ENCODE measurements at places on chromosomes 4 and X.
A peak's percentile ranks its signal among the peaks of the same experiment; 100 is the strongest.

DNA sequence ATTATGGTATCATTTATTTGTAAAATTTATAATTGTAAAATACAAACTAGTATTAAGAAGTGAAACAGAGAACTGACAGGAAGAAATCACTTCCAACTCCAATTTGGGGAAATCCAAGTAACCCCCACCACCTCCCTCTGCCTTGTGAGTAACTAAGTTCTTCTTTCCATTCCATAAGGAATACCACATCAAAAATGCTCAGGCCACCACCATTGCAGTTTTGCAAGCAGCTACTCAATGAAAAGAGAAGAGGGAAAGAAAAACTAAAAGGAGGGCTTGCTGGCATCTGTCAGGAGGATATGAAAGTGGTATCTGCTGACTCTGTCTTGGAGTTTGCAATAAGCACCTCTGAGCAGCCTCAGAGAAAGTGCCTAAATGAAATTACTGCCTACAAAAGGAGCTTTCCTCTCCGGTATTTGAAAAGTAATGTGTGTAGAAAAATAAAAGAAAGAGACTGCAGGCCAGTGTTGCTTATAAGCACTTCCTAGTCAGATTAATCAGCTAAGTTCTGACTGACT, 228.7 kb downstream of the OPHN1 start:
- DNase-seq, result no peak

- DNase-seq, result no peak
These were observed 36.6 kb downstream of the SYTL4 start for GRCh38 chrX:100695302-100695701.

- DNase-seq, result no peak
These were observed 65.3 kb downstream of the CASP3 start for GRCh38 chr4:184583738-184584502.

DNA sequence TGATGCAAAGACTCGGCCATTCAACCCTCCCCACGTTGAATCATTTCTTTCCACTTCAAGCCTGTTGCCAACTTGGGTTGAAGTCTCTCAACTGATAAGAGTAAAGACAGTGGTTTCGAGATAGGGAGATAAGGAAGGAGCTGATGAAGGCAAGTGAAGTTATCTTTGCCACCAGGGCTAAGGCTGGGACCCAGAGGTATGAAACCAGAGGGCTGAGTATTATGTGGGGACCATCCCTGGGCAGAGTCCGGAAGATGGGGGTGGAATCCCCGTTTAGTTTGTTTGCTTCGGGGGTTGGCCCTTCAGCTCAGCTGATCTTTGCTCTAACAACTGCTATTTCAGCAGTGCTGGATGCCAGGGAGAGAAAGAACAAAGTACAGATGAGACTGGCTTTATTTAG, 2.3 kb upstream of the XPNPEP2 start:
- DNase-seq, result no peak

- no peak for DNase-seq
These were observed 91.4 kb upstream of the MAD2L1 start for GRCh38 chr4:120158046-120158445.

- no peak for DNase-seq
These were observed 57.1 kb upstream of the ADGRG2 start for GRCh38 chrX:19179389-19179788.

DNA sequence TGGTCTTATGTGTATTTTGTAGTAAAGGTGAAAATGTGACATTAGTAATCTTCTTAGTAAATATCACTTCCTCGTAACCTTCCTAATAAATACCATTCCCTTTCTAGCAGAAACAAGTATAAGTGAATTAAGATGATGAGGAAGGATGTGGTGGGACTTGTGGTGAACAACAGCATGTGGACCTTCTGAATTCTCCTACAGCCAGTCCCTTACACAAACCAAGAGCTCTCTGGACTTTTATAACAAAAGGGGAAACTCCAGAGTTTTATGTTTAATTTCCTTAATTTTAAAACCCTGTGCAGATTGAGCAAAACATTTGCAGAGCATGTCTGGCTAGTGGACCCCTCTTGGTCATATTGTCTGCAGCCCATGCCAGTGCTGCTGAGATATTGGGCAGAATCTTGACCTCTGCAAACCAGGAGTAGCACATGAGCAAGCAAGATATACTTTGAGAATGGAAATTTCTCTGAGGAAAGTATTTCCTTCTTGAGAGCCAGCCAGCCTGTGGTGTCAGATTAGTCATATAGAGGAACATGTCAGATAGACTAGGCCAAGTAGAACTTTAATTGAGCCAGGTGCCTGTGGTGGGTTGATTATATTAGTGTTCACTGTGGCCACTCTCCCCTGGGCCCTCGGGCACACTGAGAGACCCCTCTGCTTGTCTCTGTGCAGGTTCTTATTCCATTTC, 328.2 kb downstream of the DKK2 start:
- DNase-seq, result no peak

GRCh38 chr4:144647095-144647561, 1.2 kb downstream of the HHIP start:
- DNase-seq, result no peak

DNA sequence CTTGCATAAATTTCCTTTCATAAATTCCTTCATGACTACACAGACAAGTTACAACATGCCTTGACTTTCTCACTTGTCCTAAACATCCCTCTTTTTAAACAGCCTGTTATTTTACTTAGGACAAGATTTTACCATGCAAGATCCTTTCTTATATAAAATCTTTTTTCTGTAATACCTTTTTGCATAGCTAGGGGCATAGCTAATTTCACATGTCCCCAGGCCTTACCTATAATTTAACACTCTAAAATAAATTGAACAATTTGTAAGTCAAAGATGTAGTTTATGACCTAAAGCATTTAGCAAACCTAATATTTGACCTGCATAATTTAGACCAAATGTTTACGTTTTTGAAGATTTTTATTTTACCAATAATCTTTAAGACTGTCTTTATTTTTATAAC, 396.3 kb upstream of the FSTL5 start:
- DNase-seq, result no peak

DNA sequence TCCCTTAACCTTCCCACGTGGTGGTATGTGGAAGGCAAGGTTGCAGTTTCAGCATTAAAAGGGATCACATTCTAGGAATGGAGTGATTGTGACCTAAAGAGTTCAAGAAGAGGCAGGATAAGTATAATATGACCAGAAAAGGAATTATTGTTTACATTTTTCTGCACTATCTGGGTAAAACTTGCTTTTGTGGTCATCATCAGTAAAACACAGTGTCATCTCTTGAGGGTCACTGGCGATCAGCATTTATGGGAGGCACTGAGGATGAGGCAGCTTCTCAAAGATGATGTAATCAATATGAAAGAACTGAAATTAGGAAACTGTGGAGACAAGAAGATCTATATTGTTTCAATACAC, 88.7 kb downstream of the CFAP299 start:
- DNase-seq, result no peak

GRCh38 chr4:25162566-25162965, 2.3 kb upstream of the SEPSECS start:
- DNase-seq, result peak; percentile 62

DNA sequence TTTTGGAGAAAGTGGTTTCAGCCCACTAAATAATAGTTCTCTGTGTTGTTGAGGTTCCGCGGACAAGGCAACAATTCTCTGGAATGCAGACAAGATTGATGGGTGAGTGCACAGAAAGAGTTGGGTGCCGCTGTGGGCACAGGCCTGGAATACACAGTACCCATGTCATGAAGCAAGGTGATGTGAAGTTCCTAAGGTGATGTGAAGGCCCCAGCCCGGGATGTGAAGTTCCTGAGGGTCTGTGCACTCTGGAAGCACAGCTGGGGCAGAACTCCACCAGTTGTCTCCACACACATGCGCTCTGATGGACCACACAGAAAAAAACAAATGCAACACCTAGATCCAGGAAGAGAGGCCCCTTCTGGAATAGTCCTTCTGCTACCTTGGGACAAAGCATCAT, 86.6 kb upstream of the BMPR1B start:
- DNase-seq, result no peak

GRCh38 chr4:45082101-45082500, 355.7 kb upstream of the GNPDA2 start:
- DNase-seq, result no peak

DNA sequence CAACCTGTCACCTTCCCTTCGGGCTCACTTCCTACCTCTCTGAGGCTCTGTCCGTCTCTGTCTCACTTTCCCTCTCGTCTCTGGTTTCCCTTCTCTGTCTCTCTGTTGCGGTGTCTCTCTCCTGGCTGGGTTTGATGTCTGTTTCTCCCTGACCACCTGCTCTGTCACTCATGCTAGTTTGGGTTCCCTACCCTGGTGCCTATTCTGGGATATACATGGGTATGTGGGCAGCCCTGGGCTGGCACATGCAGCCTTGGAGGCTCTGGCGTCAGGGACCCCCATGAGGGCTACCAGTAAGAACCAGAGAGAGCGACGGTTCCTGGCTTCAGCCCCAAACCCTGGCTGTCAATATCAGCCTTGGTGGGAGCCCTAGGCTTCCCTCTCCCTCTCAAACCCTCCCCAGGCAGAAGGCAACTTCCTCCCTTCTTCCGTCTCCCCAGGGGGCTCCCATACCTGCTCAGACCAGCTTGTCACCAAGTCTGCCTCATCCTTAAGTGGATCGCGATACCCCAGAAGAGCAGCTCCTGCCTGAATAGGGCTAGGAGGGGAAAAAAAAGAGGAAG, 314 bp downstream of the DNASE1L1 start:
- DNase-seq, result no peak

DNA sequence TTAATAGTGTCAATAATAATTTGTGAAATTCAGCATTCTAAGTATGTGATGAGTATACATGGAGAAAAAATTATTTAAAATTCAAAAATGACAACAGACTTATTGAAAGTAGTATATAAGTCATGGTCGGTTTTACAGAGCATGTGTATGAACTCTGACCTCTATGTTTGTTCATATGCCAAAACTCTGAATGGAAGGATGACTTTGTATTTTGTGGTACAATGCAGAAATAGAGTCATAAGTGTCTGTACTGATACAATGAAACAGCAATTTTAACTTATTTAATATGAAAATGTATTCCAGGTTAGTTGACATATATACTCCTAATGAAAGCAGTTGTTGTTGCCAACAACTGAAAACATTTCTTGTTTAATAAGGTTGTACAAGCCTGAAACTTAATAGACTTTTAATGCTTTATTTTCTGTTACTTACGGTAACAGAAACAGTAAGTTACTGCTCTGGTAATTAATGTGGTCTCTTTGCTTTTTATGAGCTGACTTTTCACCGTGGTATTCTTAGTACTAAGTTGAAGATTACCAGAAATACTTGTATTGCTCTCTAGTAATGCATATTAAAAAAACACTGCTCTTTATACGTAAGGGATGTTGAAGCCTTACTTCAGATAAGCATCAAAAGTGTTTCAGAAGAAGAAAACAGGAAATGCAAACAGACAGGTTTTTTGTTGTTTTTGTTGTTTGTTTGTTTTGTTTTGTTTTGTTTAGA, 1.9 kb downstream of the UBE2K start:
- no peak for DNase-seq

DNA sequence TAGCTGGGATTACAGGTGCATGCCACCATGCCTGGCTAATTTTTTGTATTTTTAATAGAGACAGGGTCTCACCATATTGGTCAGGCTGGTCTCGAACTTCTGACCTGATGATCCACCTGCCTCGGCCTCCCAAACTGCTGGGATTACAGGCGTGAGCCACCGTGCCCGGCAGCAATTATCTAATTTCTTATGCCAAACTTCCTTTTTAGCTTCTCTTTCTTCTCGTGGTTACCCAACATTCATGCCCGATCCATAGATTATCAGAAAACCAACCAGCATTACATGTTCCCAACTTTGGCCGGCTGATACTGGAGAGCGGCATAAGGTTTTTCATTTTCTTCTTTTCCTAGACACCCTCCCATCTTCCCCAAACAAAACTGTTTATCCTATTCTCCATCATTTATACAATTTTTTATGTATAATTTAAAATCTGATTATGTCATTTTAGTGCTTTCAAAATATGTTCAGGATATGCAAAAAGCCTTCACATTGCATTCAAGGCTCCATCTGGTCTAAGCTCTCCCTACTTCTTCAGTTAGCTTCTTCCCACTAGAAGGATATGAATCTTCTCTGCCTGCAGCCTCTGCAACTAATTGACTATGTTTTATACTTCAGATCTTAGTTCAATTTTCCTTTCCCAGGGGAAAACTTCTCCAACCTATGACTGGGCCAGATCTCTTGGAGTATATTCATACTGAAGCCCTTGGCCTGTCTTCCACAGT, 8.7 kb downstream of the SLC7A11 start:
- no peak for DNase-seq

GRCh38 chr4:179662522-179662921, 2220.3 kb upstream of the AGA start:
- DNase-seq, result no peak

DNA sequence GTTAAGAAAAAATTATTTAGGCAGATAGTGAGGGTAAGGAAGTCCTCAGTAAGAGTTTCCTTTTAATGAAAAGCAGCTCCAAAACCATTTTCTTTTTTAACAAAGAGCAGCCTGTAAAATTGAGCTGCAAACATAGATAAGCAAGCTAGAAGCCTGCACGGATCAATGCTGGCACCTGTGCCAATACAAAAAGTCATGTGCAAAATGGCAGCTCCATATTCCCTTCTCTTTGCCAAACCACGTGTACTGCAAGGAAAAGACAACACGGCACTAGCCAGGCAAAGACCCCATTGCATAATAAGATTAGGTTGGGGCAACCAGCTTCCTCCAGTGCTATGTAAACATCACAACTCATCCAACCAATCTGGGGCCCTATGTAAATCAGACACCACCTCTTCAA, 268.4 kb upstream of the INTU start:
- DNase-seq, result no peak

GRCh38 chr4:155497306-155497705, 120.5 kb upstream of the MAP9 start:
- DNase-seq, result no peak

- DNase-seq, result no peak
These were observed 90.7 kb upstream of the GPC3 start for GRCh38 chrX:134075894-134076718.

DNA sequence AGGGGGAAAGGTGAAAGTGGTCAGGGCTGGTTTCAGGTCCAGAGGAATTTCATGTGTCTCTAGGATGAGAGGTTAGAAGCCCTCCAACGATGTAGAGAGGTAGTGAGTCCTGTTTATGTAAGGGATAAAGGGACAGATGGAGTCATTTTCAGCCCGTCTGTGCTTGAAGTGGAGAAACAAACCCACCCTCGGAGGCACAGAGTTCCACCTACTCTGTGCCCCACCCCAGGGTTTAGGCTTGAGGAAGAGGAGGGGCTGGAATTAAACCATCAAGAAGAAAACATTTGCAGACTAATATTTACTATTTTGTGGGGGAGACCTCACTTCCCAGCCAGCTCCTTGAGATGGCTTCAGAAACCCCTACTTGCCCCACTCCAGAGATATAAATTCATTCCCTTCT, 868 bp upstream of the GNL3L start:
- no peak for DNase-seq

DNA sequence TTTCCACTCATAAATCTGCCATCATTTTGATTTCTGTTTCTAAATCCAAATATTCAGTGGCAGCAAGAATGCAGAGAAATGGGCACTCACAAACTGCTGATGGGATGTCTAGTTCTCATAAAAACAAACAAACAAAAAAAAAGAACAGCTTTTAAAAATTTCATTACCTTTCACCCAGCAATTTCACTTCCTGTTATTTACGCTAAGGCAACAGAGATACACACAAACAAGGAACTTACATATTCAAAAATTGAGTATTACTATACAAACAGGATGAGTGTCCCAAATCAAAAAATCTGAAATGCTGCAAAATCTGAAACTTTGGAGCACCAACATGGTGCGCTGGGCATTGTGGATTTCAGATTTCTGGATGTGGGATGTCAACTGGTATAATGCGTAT, 36.4 kb downstream of the FAT1 start:
- no peak for DNase-seq

- no peak for DNase-seq
These were observed 64.1 kb downstream of the TMA16 start for GRCh38 chr4:163558539-163559044.

- no peak for DNase-seq
These were observed 15.8 kb downstream of the TBC1D14 start for GRCh38 chr4:6925357-6925836.

Measured in trophoblast cell (in vitro differentiated cells and primary cell).